Activated CD4-positive, alpha-beta memory T cell treated with anti-CD3 and anti-CD28 coated beads, Interleukin-2, amount 10 ng/mL, durations not matched to agents 7 days and 5 days (primary cell): ENCODE measurements at places on chromosomes 1 and 21. TPM values are rescaled to one million over a fixed set of nuclear protein-coding genes. Genes with fewer than 3 reads are reported as not detected.

- DNase-seq: no peak
Observed at GRCh38 chr1:153800516-153800915, 25.3 kb downstream of the SLC27A3 start.

DNA sequence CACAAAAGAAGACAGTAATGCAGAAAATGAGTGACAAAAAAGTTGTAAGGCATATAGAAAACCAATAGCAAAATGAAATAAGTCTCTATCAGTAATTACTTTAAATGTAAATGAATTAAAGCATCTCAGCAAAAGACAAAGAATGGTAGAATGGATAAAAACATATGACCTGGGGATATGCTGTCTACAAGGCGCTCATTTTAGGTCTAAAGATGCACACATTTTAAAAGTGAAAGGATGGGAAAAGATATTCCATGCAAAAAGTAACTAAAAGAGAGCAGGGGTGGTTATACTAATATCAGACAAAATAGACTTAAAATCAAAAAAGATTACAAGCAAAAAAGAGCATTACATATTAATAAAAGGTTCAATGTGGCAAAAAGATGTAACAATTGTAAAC is 41.2 kb downstream of the SPATA6 start:
- DNase-seq: no peak

Gene NBPF4
- total RNA-seq: not detected

Gene KCNQ4
- 0.45 TPM for total RNA-seq
